ENCODE measurements at places on chromosomes 4 and X.
A peak's percentile ranks its signal among the peaks of the same experiment; 100 is the strongest.

DNA sequence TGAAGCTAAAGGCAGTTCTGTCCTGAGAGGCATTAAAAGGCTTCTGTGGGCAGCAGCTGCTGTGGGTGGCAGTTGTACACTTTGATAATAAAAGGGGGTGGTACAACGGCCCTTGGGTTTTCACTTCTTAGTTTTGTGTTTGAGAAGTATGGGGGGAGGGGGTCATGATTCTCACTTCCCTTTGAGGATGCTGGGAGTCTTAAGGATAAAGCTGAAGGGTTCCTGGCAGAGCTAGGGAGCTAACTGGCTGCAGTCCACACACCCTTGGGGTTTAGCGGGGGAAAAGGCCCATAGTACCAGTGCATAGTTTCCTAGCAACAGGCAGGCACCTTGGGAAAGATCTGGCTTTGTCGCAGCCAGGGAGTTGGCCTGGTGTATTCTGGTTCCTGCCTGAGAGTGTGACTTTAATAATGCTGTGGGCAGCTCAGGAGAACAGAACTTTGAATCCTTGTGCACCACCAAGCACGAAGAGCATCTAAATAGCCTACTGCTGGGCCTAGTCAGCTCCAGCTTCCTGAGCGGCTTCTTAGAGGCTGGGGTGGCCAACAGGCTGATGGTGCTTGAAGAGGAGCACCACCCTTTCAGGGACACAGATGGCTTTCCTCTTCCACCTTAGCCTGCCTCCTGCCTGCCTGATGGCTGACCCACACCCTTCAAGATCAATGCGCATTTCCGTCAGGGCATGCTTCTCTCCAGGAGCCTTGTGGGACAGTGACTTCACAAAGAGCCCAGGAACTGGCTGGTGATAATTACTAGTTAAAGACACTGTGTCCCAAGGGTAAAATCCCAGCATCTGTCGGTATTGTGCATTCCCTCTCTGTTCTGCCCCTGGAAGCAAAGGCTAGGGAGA lies 12.5 kb downstream of the ZBTB33 start:
- DNase-seq: no peak

DNA sequence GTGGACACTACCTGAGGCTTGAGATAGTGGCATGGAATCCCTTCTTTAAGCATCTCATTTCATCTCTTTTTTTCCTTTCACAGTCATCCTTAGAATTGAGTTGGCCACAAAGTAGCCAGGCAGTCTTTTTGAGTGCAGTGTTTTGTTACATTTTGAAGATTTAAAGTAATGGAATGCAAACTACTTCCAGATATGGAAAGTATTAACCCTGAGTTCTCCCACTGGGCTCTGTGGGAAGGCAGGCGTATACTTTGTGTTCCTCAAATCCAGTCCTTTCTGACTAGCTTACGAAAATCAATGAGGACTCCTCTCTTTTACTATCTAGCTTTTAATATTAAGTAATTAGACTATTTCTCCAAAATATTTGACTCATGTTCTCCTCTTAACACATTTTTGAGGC lies 29.9 kb downstream of the PCDH10 start:
- no peak for DNase-seq

- DNase-seq: no peak
Observed at GRCh38 chr4:38387348-38387747, 276.7 kb upstream of the KLF3 start.

- DNase-seq: no peak
Observed at GRCh38 chrX:108029928-108030711, 14.7 kb upstream of the VSIG1 start.

DNA sequence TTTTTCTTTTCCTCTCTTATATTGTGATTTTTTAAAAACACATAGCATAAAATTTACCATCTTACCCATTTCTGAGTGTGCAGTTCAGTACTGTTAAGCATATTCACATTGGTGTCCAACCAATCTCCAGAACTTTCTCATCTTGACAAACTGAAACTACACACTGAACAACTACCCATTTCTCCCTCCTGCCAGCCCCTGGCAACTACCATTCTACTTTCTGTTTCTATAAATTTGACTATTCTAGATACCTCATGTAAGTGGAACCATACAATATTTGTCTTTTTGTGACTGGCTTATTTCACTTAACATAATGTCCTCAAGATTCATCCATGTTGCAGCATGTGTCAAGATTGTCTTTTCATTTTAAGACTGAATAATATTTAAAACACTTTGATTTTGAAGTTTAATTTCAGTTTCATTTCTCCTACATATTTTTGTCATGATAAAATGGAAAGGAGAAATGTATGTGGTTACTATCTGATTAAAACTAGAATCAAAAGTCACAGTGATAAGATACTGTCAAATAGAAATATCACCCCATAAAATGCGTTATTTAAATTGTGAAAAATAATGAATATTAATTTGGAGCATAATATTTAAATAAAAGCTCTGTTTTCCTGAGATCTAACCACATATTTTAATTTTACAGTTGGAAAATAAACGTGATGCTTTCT lies 122.8 kb downstream of the DIPK2B start:
- no peak for DNase-seq

- DNase-seq: no peak
Observed at GRCh38 chrX:40945361-40945713, 139.9 kb upstream of the USP9X start.

DNA sequence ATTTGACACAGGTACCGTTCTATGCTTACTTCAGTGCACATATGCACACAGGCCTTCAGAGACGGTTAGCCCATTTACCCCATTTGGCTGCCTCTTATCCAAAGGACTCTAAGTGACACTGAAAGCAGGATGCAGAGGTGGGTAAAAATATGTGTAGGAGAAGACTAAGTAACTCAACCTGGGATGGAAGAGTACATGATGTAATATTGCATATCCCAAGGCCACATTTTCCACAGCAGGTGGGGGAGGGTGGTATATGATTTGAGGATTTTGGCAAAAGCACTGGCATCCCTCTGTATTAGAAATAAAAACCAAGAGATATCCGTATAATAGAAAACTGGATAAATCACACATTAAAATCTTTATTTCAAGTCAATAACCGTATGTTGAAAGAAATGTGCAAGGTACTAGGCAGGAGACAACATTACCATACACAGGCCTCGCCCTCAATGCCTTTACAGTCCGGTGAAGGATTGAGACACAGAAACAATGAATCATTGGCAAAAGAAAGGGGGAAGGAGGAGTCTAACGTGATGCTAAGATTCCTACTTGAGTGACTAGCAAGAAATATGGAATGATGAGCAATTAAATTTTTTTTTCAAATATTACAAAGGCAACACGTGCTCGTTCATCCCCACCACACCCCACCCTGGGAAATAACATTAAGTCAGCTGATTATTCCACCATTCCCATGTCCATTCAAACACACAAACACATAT lies 161.0 kb upstream of the RASGEF1B start:
- DNase-seq: no peak

DNA sequence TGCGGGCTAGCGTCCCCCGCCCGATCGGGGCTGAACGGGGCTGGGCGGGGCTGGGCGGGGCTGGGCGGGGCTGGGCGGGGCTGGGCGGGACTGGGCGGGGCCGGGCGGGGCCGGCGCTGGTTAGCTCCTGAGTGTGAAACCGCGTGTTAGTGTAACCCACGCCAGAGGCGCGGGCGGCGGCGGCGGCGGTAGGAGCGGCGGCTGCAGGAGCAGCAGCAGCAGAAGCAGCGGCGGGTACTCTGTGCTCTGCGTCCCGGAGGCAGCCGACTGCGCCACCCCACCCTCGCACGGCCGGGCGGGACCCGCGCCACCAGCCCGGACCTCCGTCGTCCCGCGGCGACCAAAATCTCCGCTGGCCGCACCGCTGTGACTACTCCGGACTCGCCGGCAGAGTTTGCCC lies 128.1 kb downstream of the LAS1L start:
- DNase-seq: peak; percentile 0

GRCh38 chrX:15441464-15441863 lies 51.7 kb downstream of the PIR start:
- DNase-seq: no peak

DNA sequence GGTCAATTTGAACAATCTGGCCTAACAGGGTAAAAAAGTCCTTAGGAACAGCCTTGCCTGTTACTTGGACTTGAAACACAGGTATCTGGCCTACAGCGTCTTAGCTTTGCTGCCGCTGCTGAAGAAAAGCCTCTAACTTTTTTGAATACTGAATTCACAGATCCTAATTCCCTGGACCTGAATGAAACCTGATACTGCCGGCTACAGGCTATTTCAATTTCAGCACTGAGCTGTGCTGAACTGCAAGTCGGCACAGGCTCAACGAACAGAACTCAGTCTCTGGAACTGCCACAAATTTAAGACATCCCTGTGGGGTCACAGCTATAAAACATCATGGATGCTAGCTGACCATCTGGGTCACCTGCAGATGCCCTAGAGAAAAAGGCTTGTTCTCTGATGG lies 7.2 kb downstream of the NR0B1 start:
- DNase-seq: no peak

DNA sequence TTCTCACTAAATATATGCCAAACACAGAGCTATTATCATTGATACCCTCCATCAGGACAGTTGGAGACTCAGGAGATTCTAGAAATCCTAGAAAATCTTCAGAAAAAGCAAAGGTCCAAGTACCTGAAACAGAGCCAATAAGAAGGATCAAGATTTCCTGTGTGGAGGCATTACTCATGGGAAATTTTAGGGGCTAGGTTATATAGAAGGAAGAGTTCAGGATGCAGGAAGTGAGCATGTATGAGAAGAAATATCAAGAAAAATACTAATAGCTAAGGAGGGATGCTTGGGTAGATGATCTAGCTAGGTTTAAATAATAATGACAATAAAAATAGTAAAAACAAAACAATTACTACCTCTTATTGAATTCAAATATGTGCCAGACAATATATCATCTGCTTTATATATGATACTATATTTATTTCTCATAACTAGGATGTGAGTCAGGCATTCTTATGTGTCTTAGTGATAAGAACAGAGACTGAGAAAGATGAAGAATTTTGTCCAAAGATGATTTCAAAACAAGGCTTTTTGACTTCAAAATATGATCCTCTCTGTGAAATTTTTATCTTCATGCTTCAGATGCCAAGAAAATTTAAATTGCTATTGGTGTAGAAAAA lies 66.4 kb upstream of the HHIP start:
- no peak for DNase-seq

DNA sequence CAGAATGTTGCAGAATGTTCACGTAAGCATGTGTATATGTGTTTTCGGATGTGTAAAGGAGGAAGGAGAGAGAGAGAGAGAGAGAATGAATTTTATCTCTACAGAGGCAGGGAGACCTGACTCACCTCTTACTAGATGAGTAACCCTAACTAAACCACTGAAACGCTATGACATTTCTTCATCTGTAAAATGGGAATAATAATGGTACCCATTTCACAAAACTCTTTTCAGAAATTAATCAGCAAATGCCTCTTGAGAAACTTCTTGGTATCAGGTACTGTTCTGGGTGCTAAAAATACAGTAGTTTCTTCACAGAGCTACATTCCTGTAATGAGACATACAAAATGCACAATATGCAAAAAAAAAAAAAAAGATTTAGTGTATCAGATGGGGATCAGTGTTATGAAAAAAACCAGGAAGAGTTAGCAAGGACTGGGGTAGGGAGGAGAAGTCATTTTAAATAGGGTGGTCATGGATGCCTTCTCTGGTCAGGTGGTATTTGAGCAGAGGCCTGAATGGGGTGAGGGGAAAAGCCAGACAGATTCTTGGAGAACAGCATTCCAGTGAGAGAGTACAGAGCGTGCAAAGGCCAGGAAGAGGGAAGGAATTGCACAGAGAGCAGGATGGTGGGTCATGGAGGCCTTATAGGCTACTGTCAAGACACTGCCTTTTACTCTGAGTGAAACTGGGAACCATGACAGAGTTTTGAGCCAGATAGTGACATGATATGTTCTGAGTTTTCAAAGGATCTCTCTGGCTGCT lies 84.9 kb upstream of the SPANXB1 start:
- no peak for DNase-seq

DNA sequence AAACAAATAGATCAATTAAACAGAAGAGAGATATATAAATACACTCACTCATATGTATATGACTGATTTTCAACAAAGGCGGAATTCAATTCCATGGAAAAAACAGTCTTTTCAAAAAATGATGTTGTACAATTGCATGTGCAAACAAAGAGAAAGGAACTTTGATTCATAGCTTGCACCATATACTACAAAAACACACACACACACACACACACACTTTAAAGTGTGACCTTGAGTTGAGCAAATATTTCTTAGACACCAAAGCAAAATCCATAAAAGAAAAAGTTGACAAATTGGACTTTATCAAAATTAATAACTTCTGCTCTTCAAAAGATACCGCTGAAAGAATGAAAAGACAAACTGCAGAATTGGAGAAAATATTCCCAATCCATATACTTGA lies 168.8 kb downstream of the EVC2 start:
- no peak for DNase-seq

DNA sequence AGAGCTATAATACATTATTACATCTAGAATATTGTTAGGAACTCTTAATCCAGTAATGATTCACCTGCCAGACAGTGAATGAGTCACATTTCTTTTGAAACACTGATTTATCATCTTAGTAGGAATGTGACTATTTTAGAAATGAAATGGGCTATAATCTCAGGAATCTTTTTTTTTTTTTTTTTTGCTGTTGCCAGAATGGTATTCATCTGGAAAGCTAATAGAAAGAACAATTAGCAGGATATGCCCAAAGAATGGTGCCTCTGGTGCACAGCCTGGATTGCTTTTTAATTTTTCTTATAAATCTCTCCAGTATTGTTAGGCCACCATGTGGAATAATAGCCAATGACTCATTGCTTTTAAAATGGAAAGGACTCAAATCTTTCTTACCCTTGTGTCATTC lies 181.1 kb upstream of the SMIM31 start:
- no peak for DNase-seq
